Stimulated activated CD8-positive, alpha-beta memory T cell treated with anti-CD3 and anti-CD28 coated beads, Interleukin-2, amount 100 ng/mL, for 1 hour (primary cell): ENCODE measurements at places on chromosomes 5 and 9.

DNA sequence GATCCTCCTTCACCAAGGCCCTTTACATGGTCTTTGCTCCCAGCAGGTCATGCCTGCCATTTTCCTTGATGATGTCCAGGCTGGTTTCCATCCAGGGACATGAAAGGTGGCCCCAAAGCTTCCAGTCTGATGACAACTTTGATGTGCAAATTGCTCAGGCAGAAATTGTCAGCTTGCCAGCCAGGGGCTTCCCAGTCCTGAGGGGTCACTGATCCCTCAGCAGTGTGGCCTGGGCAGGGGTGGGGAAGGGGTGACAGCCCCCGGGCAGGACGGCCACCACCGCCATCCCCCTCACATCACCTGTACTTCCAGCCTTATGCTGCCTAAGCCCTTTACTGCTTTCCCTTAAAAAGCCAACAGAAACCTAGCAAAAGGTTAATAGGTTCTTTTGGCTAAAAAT lies 96.3 kb downstream of the ANKRD33B start:
- no peak for DNase-seq

- DNase-seq, result no peak
These were observed 4.6 kb upstream of the FEM1C start for GRCh38 chr5:115549154-115549553.

DNA sequence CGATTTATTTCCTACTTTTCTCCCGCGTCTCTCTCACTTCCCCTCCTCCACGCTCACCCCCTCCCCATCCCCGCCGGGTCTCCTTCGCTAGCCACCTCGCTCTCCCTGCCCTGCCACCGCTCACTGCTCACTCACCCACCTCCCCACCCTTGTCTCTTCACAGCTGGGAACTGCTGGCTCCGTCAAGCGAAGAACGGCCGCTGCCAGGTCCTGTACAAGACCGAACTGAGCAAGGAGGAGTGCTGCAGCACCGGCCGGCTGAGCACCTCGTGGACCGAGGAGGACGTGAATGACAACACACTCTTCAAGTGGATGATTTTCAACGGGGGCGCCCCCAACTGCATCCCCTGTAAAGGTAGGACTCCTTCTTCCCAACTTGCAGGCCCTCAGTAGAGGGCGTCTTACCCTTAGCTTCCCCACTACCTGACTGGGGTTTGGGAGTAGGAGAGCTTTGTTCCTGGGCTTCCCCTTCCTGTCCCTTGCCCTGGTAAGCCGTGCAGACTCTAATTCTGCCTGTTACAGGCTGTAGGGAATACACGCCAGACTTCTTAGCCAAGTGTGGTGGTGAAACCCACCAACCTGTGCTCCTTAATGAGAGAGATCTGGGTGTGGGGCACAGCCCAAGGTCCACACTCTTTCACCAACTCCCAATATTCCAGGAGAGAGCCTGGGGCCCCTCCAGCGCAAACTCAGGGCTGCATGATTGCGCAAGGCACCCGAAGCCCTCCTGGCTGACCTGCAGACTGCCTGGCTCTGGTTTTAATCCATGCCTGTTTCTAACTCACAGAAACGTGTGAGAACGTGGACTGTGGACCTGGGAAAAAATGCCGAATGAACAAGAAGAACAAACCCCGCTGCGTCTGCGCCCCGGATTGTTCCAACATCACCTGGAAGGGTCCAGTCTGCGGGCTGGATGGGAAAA lies 2.5 kb downstream of the FST start:
- no peak for DNase-seq

- DNase-seq, result no peak
These were observed 39.6 kb upstream of the CEP72 start for GRCh38 chr5:572398-573019.

DNA sequence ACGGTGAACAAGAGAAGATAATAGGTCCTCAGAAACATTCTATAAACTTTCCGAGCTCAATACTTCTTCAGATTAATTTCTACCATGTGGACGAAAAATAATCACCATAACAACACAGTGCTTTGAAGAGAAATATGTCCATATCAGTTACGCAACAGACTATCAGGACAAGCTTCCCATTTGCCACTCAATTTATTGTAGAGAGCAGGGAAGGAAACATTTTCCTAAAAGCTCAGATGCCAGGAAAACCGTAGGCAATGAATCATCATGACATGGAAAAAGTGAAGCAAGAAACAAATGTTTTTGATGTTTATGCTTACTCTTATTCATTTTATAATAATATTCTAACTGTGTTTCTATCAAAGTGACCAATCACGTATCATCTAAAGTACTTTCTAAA lies 87.6 kb downstream of the S1PR3 start:
- no peak for DNase-seq

DNA sequence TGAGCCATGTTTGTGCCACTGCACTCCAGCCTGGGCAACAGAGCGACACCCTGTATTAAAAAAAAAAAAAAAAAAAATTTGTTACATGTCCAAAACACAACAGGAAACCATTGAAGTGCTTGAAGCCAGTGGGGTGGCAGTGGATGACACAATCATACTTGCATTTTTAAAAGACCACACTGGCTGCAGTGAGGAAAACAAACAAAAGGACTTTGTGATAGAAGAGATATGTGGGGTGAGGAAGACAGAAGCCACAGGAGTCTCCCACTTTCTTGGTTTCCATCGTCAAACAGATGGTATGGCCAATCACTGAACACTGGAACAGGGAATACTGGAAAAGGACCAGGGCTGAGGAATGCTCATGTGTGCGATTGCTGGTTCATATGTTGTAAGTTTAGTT lies 20.9 kb upstream of the COMMD10 start:
- DNase-seq, result no peak

- no peak for DNase-seq
These were observed 6.5 kb downstream of the TNPO1 start for GRCh38 chr5:72822944-72823343.

- no peak for DNase-seq
These were observed 4.2 kb upstream of the RNF180 start for GRCh38 chr5:64161420-64161819.

DNA sequence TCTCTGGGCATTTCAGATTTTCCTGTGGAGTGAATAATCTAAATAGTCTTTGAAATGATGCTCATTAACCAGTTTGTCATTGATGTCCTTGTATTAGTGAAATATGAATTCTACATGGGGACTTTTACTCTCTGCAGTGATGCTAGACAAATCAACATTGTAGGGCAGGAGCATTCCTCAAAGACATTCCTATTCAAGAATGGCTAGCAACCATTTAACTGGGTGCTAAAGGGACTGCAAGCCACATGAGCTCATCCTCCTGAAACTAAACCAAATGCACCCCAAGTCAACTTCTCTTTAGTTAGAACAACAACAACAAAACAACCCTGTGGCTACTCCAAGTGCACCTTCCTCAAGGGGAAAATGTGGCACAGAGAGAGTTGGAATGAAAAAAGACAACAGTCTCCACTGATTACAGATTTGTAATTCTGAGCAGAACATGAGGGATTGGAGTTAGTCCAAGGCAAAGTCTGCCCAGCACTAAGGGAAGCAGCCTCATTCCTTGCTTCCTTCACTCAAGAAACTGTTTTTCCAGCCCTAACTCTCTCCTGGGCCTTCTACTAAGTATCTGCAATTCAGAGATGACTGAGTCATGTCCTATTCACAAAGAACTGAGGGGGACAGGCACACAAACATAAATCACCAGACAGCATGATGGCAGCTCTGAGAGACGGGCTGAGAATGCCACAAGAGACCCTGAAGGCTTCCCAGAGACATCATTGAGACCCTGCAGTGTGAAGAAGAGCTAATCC lies 82.0 kb upstream of the WWC1 start:
- DNase-seq, result no peak

DNA sequence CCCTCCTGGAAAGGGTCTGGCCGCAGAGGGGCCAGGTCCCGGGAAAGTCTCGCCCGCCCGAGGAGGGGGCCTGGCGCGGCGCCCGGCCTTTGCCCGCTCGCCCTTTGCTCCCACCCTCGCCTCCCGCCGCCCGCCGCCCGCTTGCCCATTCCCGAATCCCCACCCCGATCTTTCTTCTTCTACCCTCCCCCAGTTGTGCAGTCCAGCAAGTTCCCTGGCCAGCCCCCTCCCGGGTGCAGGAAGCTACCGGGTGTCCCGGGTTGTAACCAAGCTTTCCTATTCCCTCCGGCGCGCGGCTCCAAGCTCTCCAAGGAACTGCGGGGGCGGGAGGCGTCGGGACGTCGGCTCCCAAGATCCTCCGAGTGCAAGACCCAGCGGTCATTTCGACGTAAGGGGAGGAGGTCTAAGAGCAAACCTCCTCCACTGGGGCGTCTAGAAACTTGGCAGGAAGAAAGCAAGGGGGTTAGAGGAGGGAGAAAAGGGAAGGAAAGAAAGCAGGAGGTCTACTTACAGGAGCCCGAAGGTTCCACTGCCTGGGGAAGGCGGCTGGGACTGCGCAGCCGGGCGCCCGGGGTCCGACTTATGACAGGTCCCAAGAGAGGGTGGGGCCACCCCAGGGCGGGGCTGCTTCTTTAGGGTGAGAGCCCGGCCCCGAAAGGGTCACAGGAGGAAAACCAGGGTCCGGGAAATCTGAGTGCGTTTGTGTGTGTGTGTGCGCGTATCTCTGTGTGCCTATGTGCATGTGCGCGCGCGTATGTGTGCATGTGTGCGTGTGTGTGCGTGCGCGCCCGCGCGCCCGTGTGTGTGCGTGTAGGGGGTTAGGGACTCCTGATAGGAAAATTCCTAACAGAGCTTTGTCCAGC lies at the start of gene PTGR1:
PTGR1 (minus strand) TSS at position 556 of the 863 bp plus-strand sequence. CDS start 2,225 bp downstream, outside the sequence.
- no peak for DNase-seq

GRCh38 chr5:74052441-74053221 lies 426.6 kb downstream of the ARHGEF28 start:
- no peak for DNase-seq

DNA sequence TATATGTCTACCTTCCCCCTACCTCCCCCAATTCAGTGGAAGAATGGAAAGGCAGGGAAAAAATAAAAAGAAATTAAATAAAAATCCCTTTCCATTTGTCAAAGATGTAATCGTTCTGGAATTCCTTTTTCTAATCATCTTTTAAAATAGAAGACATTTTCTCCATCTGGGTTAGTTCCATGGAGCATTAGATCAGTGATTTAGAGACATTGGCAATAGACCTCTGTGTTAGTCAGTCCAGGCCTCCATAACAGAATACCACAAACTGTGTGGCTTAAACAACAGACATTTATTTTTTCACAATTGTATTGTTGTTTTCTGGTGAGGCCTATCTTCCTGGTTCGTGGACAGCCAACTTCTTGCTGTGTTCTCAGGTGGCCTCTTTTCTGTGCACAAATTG lies 516.6 kb upstream of the DAB2 start:
- no peak for DNase-seq

GRCh38 chr5:38023371-38023770 lies 183.5 kb upstream of the GDNF start:
- no peak for DNase-seq

- no peak for DNase-seq
These were observed 2.4 kb downstream of the EHMT1 start for GRCh38 chr9:137621131-137621757.

- DNase-seq, result no peak
These were observed 614 bp upstream of the CPLANE1 start for GRCh38 chr5:37249815-37250164.

GRCh38 chr5:160869989-160870521 lies 18.0 kb upstream of the ATP10B start:
- DNase-seq, result no peak

- DNase-seq, result no peak
These were observed 5.6 kb upstream of the PAEP start for GRCh38 chr9:135555910-135556309.

DNA sequence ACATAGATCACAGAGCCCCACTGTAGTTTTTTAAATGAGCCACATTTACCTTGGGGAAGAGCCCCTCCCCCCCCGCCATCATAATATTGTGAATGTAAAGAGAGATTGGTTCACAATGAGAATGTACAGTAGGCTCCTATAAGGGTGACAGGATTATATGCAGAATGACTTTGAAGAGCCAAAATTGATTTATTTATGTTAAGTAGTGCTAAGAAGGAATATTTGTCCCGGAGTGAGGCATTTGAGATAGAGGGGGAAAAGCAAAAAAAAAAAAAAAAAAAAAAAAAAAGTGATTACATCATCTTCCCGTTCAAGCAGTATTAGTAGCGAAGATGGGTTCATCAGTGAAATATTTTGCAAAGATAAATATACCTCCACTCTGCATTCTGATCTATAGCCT lies 73.9 kb downstream of the PIK3R1 start:
- no peak for DNase-seq
